Upper lobe of right lung (tissue), 1 donor: ENCODE measurements at places on chromosomes 11 and 22. TPM values are rescaled to one million over a fixed set of nuclear protein-coding genes. Genes with fewer than 3 reads are reported as not detected.

The NLRX1 gene
- 17.7 TPM for total RNA-seq

The SGSM1 gene
- 3.8 TPM for total RNA-seq

The LRP4 gene
- 14.0 TPM for total RNA-seq

The FIBIN gene
- 27.3 TPM for total RNA-seq

The PGR gene
- 3.0 TPM for total RNA-seq

The VPS37C gene
- 30.2 TPM for total RNA-seq

The VWA5A gene
- 42.0 TPM for total RNA-seq

The LRRN4CL gene
- 2.0 TPM for total RNA-seq

The IGLL1 gene
- not detected for total RNA-seq

The CSNK1E gene
- total RNA-seq: 115 TPM

The SMCO4 gene
- 55.7 TPM for total RNA-seq

The TAF10 gene
- total RNA-seq: 87.8 TPM

The LUZP2 gene
- 0.23 TPM for total RNA-seq

The MRGPRX4 gene
- total RNA-seq: not detected

The PDE2A gene
- 27.3 TPM for total RNA-seq

The UPB1 gene
- 1.5 TPM for total RNA-seq

The STK33 gene
- total RNA-seq: 9.4 TPM

The TPH1 gene
- total RNA-seq: 0.29 TPM

The CLDN5 gene
- total RNA-seq: 274 TPM

The VEGFB gene
- 172 TPM for total RNA-seq

The SLC7A4 gene
- 1.5 TPM for total RNA-seq

The HTR3B gene
- not detected for total RNA-seq

The TEX12 gene
- not detected for total RNA-seq

The SAA1 gene
- total RNA-seq: 13.3 TPM

The ACRV1 gene
- not detected for total RNA-seq

The OR51Q1 gene
- not detected for total RNA-seq

The LRRC74B gene
- total RNA-seq: not detected
